A549 treated with CpdA at 1 μM for 4 hours (cell line): ENCODE measurements at places on chromosomes 6 and 20. TPM values are rescaled to one million over a fixed set of nuclear protein-coding genes. Genes with fewer than 3 reads are reported as not detected.

Gene TFAP2D
- total RNA-seq, result not detected in 5 replicates

Gene NRSN2
- 56.4 to 63.1 TPM (median 60.3 TPM) in 5 replicates for total RNA-seq

Gene SPATS1
- not detected in 5 replicates for total RNA-seq

Gene RNF146
- 9.6 to 11.9 TPM (median 10.0 TPM) in 5 replicates for total RNA-seq

Gene OPRL1
- total RNA-seq, result 0.44 to 0.76 TPM (median 0.57 TPM) in 5 replicates

Gene TMEM244
- total RNA-seq, result not detected in 5 replicates

Gene ORC3
- 16.8 to 20.7 TPM (median 17.4 TPM) in 5 replicates for total RNA-seq

Gene BANF2
- total RNA-seq, result not detected in 5 replicates

Gene SIRPB2
- total RNA-seq, result not detected in 5 replicates

Gene FAM83B
- total RNA-seq, result 0.06 to 0.14 TPM (median 0.07 TPM) in 4 of 5 replicates, not detected in the other

Gene RRAGD
- total RNA-seq, result 3.1 to 4.2 TPM (median 3.4 TPM) in 5 replicates
